ENCODE measurements at places on chromosomes 2 and 18.

GRCh38 chr2:1581965-1582625 is 162.2 kb downstream of the PXDN start:
- DNase-seq, result no peak

DNA sequence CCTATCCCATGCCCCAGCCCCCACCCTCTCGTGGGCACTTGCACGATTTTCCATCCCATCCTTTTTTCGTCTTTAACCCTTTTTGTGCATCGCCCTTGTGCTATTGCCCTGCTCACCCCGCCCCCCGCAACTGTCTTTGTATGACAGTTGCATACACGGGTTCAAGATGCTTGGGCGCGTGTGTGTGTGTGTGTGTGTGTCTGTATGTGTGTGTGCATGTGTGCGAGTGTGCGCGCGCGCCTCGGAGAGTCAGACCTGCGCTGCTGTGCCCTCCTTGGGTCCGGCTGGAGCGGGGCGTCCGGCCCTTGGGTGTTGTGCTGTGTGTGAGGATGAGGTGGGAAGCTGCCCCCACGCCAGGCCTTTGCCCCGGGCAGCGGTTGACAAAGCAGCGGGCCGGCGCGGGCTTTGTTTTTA is 230.7 kb downstream of the HAUS1 start:
- no peak for DNase-seq

GRCh38 chr2:68230241-68231060 is 21.9 kb downstream of the PPP3R1 start:
- DNase-seq, result no peak

DNA sequence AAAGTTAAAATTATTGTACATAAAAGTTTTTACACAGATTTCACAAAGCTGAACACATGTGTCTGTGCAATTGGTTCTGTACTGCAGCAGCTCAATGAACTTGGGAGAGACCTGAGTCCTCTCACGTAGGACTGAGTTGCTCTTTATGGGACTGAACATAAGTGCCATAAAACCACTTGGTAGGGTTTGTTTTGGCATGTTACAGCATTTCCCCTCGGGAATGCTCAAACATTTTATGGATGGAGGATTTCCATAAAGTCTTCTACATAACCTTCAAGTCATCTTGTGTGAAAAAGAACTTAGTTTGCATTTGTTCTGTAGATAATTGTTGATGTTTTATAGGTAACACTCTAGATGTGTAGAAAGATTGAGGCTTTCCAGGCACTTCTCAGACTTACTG is 15.9 kb downstream of the LYPD6 start:
- no peak for DNase-seq

- DNase-seq, result no peak
These were observed 8.2 kb downstream of the SLC35F6 start for GRCh38 chr2:26772064-26773001.

DNA sequence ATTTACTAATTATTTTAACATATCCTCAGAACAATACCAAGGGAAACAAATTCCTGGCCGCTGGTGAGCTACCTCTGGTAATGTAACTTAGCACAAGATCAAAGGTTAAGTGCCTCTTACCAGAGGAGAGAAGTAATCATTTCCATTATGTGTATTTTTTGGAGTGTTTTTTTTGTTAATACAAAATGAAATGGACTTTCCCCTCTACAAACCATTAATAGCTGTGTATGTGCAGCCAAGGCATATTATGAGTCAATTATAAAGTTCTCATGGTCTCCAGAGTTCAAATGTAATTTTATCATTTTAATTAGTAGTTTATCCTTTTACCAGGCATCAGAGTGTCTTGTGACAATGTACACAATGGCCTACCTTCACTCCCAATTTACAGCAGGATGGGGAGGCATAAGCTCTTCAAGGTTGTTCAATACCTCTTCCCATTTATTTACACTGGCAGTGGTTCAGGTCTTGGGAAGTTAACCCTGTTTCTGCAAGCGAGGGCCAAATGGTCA is 242.2 kb downstream of the TGIF1 start:
- DNase-seq, result no peak

DNA sequence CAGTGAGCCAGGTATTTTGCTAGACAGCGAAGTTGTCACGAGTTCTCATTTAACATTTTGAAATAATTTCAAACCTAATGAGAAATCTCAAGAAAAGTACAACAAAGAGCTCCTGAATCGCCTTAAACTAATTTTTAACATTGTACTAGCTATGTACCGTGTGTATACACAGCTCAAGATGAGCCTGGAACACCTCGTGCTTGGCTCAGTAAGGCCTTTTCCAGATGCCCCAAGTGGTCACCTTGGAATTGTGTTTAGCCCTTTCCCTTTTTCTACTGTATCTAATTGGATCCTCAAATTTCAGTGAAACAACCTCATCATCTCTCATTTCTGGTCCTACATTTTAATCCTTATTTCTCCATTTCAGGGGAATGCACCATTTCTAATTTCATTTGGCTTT is 7.2 kb downstream of the PTPN4 start:
- DNase-seq, result no peak

DNA sequence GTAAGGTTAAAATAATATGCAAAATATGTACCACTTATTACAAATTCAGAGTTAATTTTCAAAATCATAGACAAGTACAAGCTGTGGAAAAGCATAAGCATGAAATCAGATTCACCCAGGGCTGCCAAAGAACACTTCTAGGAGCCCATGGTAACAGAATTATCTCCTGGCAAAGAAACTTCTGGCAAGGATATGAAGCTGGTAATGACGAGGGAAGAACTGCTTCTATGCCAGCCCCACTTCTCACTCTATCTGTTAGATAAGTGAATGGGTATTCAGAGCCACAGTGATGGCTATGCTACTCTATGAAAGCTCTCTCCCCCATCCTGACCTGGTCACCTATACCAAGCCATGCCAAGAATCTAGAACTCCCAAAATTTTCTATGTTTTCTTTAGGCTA is 36.9 kb upstream of the PDE1A start:
- no peak for DNase-seq

Data from activated T-helper 1 cell treated with anti-CD3 and anti-CD28 coated beads, Interleukin-2, amount 50 U/mL, for 16 hours (primary cell).